ENCODE measurements at places on chromosomes 4 and X.

- no peaks in the 10 kb centered on the region for H3K4me1 ChIP-seq
- H3K4me3 ChIP-seq = no peak overlapping the region
- H3K36me3 ChIP-seq = no peaks in the 10 kb centered on the region
- peak; percentile 81 for DNase-seq
- H3K27me3 ChIP-seq = no peaks in the 10 kb centered on the region
Measured at GRCh38 chr4:112075129-112075753, 70.0 kb upstream of the FAM241A start.

- H3K4me1 ChIP-seq = peaks cover 18% of the 10 kb centered on the region
- peak; percentile 33 for DNase-seq
- no peak overlapping the region for H3K27ac ChIP-seq
Measured at GRCh38 chrX:39152106-39152649, 350.9 kb downstream of the MID1IP1 start.

DNA sequence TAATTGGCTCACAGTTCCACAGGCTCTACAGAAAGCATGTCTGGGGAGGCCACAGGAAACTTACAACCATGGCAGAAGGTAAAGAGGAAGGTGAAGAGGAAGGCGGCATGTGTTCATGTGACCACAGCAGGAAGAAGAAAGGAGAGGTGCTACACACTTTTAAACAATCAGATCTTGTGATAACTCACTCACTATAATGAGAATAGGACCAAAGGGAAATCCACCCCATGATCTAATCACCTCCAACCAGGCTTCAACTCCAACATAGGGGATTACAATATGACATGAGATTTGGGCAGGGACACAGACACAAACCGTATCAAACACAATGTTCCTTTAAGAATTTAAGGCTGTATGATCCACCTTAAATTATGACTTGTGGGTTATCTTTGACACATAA, 10.5 kb upstream of the PGM2 start:
- DNase-seq = no peak
- no peak overlapping the region for H3K4me3 ChIP-seq
- 0 out of 2 replicates have a peak, but pooled peaks cover 4% of the 10 kb centered on the region for H3K4me1 ChIP-seq
- H3K27ac ChIP-seq = no peak overlapping the region
- no peaks in the 10 kb centered on the region for H3K36me3 ChIP-seq

DNA sequence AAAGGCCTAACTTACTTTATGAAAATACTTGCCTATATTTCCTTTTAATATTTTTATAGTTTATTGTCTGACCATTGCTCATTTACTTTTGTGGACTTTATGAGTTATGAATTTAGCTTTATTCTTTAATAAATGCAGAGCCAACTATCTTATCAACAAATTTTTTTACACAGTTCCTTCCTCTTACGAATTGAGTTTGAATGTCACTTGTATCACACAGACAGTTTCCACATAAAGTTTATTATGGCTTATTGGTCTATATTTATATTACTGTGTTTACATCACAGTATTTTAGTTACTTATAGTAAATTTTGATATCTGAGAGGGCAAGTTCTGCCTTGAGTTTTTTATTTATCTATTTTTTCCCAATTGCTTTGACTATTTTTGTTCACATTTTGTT, 450.6 kb downstream of the C4orf33 start:
- no peaks in the 10 kb centered on the region for H3K4me1 ChIP-seq
- no peak overlapping the region for H3K27ac ChIP-seq
- DNase-seq = no peak
- no peak overlapping the region for H3K4me3 ChIP-seq
- H3K27me3 ChIP-seq = no peaks in the 10 kb centered on the region

DNA sequence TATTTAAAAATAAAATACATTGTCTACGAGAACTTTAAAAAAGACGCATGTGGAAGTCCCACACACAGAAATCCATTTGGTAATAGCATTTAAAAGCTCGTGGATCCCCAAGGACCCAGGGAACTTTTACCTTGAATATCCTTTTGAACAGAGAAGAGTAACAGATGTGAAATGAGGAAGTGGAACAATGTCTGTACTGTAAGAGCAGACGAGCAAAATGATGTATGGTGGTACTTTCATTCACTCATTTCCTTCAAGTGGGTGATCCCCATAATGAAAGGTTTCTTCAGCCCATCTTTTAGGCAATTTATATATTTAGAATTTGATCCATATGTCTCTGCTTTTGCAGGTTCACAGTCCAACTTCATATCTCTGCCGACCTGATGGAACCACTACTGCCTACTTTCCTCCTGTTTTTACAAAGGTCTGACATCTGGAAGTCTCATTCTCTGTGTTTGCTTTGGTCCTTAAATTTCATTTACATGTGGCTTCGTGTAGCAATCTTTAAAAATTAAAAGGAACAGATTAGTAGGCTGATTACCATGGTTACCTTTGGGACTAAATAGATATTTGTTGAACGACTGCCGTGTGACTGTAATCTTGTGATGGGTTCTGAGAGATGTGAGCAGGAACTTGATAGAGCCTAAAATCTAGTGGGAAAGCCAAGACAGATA, 188.4 kb downstream of the PALLD start:
- no peak overlapping the region for H3K27ac ChIP-seq
- no peak for DNase-seq
- peaks cover 21% of the 10 kb centered on the region for H3K4me1 ChIP-seq
- peaks cover 9% of the 10 kb centered on the region for H3K36me3 ChIP-seq
- no peaks in the 10 kb centered on the region for H3K27me3 ChIP-seq

DNA sequence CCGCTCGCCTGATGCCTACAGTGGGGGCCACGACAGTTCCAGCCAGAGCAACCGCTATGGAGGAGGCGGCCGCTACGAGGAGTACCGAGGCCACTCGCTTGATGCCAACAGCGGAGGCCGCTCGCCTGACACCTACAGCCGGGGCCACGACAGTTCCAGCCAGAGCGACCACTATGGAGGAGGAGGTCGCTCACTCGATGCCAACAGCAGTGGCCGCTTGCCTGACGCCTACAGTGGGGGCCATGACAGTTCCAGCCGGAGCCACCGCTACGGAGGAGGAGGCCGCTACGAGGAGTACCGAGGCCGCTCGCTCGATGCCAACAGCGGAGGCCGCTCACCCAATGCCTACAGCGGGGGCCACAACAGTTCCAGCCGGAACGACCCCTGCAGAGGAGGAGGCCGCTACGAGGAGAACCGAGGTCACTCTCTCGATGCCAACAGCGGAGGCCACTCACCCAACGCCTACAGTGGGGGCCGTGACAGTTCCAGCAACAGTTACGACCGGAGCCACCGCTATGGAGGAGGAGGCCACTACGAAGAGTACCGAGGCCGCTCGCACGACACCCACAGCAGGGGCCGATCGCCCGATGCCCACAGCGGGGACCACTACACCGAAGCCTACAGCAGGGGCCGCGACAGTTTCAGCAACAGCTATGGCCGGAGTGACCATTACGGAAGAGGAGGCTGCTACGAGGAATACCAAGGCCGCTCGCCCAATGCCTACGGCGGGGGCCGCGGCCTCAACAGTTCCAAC, 2.5 kb downstream of the RBMXL3 start:
- H3K4me1 ChIP-seq = no peaks in the 10 kb centered on the region
- H3K27me3 ChIP-seq = no peaks in the 10 kb centered on the region

GRCh38 chr4:183471946-183472708, 27.7 kb downstream of the CDKN2AIP start:
- peaks cover 31% of the 10 kb centered on the region for H3K4me1 ChIP-seq
- no peak overlapping the region for H3K4me3 ChIP-seq
- no peaks in the 10 kb centered on the region for H3K36me3 ChIP-seq
- no peak overlapping the region for H3K27ac ChIP-seq

All from PC-3 (cell line).